ENCODE measurements at places on chromosomes 13 and 19. TPM values are rescaled to one million over a fixed set of nuclear protein-coding genes. Genes with fewer than 3 reads are reported as not detected.

Gene ZNF534
- not detected for total RNA-seq

Gene ZNF331
- 16.6 TPM for total RNA-seq

Gene UBL3
- total RNA-seq, result 63.1 TPM

Gene SIGLECL1
- total RNA-seq, result not detected

Gene FOXA3
- total RNA-seq, result not detected

Gene HDGFL2
- total RNA-seq, result 58.1 TPM

Gene IL17D
- total RNA-seq, result 0.16 TPM

Gene NCCRP1
- total RNA-seq, result not detected

Gene TEKTIP1
- total RNA-seq, result not detected

Gene LHB
- 0.49 TPM for total RNA-seq

Gene MBD3L1
- not detected for total RNA-seq

Gene GRIK5
- 0.32 TPM for total RNA-seq

Gene TPTE2
- not detected for total RNA-seq

Gene MYBPC2
- total RNA-seq, result not detected

Gene AMER2
- total RNA-seq, result not detected

Gene SLC6A16
- 0.12 TPM for total RNA-seq

Gene SEMA6B
- 0.12 TPM for total RNA-seq

Gene CGB7
- 0.16 TPM for total RNA-seq

Gene C19orf18
- not detected for total RNA-seq

Gene ZNF579
- 8.9 TPM for total RNA-seq

Gene PGLYRP1
- not detected for total RNA-seq

Gene ZBTB7A
- total RNA-seq, result 53.7 TPM
